ACHN (cell line): ENCODE measurements at places on chromosomes 7 and 10.

DNA sequence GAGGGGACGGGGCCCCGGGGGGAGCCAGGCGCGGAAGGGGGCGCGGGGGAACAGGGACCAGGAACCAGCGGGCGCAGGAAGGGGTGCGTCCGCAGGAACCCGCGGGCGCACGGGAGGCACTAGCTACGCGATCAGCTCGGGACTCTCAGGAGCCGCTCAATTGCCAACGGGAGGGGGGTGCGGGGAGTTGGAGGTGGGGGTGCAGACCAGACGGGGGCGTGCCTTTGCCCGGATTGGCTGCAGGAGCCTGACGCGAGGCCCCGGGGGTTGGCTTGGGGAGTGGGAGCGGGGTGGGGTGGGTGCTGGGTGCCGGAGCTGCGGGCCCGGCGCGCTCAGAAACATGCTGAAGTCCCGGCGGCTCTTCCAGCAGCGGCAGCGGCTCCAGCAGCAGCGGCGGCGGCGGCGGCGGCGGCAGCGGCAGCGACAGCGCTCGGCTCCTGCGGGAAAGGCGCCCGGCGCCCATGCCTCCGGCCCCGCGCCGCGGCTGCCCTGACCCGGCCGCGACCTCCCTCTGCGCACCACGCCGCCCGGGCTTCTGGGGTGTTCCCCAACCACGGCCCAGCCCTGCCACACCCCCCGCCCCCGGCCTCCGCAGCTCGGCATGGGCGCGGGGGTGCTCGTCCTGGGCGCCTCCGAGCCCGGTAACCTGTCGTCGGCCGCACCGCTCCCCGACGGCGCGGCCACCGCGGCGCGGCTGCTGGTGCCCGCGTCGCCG is at the start of gene ADRB1:
Gene ADRB1, plus strand, starts transcription at position 335 of the 715 bp plus-strand sequence. Its CDS starts 267 bp downstream, at position 602.
- peak; percentile 88 for DNase-seq

DNA sequence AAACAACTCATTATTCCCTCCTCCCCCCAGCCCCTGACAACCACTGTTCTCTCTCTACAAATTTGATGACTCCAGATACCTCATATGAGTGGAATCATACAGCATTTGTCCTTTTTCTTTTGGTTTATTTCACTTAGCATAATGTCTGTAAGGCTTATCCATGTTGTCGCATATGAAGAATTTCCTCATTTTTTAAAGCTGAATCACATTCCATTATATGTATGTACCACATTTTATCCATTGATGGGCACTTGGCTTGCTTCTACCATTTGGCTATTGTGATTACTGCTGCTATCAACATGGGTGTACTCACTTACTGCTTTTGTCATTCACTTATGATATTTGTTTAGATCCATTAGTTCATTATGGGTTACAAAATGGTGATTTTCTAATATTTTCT is 112.8 kb downstream of the BUB3 start:
- DNase-seq: no peak

DNA sequence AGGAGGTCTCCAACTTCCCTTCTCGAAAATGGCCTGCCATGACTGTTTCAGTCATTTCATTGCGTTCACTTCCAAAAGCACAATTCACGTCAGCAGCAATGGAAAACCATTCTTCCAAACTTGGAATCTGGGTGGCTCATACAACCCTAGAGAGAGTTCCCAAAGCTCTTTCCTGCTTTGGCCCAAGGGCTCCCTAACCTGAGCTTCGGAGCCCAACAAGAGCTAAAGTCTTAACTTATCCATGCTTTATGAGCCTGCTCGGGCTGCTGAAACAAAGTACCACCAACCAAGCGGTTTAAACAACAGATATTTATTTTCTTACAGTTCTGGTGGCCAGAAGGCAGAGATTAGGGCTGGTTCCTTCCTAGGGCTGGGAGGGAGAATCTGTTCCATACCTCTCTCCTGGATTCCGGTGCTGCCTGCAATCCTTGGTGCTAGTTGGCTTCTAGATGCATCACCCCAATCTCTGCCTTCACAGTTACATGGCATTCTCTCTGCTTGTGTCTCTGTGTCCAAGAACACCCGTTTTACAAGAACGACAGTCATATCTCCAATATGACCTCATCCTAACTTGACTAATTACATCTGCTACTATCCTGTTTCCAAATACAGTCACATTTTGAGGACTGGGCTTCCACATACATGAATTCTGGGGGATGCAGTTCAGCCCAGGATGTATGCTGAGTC is 33.5 kb downstream of the CAMK2B start:
- no peak for DNase-seq

GRCh38 chr10:45375716-45376231 is 1.8 kb downstream of the ALOX5 start:
- no peak for DNase-seq

GRCh38 chr7:131074585-131074984 is 253.1 kb upstream of the MKLN1 start:
- no peak for DNase-seq

GRCh38 chr10:1178506-1178905 is 122.3 kb downstream of the WDR37 start:
- DNase-seq: no peak

- DNase-seq: no peak
Measured at GRCh38 chr10:5041471-5042023, 37.9 kb upstream of the AKR1C2 start.

DNA sequence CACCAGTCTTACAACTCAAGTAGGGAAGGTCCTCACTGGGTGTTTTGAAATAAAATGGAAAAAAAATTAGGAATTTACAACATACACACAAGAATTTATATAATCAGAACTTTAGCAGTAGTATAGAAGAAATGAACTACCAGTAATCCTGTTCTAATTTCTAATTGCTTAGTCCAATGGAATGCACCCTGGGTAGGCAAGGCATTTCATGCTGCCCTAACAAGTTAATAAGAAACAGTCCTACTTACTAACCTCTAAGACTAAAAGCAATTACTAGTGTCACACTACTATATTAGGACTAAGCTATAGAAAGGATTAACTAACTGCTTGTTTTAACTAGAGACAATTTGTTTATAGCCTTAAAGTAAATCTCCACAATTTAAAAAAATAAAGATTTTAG is 158.1 kb downstream of the BTAF1 start:
- no peak for DNase-seq

GRCh38 chr7:43538404-43538771 is 44.5 kb upstream of the STK17A start:
- no peak for DNase-seq

DNA sequence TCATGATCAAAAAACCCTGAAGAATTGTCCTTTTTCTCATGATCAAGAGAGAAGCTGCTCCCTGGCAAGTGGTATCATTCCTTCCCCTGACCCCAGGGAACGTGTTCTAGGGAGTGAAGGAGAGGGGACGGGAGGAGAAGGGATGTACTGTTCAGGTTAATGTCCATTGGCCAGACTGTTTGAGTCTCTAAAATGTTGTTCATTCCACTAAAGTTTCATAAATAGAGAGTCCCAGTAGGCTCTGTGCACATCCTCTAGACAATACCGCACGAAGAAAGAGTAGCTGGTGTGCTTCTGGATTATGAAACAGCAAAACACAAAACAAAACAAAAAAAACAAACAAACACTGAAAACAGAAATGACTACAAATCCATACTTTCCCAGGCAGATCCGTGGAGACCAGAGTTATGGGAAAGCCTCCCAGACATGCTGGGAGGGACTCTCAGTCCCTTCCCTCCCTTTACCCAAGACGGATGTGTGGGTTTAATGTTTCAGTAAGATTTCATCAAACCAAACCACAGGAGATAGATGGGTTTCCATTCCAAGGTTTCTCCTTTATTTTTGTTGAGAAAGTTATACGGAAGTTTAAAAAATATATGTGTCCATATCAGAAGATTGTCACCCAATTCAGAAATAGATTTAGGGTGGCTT is 66.5 kb upstream of the TNS3 start:
- DNase-seq: no peak

DNA sequence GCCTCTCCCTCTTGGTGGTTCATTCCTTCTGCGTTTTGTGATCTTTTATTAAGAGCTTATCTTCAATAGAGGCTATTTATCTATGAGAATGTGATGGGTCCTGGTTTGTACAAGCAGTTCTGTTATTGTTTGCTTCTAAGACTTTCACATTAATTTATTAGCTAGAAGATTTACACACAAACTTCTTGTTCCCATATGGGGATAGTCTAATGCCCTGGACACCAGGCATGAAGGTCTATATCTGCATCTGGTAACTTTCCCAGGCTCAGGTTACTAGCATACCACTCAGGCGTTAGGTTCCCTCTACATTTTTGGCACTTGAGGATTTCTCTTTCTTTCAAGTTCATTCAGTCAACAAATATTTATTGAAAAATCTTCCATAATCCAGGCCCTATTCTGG is 7.7 kb downstream of the XPNPEP1 start:
- no peak for DNase-seq

DNA sequence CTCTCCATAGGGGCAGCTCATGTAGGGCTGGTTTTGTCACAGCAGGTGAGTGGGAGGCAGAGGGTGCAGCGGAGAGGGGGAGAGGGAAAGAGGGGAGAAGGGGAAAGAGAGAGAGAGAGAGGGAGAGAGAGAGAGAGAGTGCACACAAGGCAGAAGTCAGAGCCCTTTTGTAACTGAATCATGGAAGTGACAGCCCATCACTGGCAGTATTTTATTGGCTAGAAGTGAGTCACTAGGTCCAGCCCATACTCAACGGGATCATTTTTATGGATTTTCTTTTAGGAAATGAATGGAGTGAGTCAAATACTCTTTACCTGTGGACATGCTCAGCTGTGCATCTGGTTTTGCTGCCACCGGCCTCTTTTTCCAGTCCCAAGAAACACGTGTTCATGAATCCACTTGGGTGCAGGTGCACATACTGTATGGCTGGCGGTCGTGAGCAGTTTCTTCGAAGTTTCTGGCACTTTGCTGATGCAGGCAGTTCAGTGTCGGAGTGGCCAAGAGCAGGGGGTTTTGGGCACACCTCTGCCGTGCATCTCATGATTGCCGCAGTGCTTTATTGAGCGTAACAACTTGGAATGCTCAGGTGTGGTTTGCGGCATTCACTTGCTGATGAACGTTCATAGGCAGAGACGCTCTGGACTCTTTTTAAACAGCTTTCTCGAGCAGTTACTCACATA is 40.3 kb downstream of the DOCK1 start:
- no peak for DNase-seq

DNA sequence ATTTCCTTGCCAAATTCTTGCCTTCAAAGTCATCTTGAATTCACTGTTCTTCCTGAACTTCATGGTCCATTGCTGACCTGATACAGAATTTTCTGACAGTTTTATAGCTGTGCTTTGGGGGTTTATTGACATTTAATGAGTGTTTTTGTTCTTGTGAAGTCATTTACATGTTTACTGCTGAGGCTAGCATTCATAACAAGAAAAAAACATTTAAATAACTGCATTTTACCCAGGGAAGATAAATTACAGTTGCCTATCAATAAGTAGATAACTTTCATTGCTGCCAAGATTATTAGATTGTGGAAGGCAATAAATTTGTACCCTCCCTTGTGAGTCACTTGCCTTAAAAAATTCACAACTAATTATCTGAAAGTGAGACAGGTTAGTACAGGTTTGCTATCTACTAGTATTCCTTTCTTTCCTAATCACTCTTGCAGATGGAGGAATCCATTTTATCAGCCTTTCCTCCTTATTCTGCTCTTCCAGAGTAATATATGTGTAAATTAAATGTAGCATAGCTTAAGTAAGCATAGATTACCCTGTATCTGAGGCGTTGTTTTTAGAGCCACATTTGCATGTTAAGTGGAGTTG is 178.4 kb downstream of the EXOC4 start:
- DNase-seq: no peak

GRCh38 chr10:75977139-75977538 is 545.7 kb downstream of the LRMDA start:
- DNase-seq: no peak

DNA sequence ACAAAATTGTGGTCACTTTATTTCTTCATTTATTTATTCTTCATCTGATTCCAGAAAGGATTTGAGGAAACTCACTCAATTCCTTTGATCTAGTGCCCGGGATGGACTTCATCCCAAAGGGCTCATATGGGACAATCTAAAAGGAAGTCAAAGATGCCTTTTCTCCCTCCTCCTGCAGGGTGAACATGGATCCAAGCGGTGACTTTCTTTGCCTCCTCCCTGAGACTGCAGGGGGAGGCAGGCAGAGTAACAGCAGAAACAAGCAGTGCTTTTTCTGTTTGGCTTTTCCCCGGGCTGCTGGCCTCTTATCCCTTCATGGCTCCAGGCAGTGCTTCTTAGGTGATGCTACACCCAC is 10.0 kb upstream of the DNMBP start:
- no peak for DNase-seq

GRCh38 chr10:124256151-124256550 is 162.6 kb downstream of the OAT start:
- DNase-seq: no peak

- no peak for DNase-seq
Measured at GRCh38 chr10:5835446-5836095, 22.3 kb upstream of the GDI2 start.

DNA sequence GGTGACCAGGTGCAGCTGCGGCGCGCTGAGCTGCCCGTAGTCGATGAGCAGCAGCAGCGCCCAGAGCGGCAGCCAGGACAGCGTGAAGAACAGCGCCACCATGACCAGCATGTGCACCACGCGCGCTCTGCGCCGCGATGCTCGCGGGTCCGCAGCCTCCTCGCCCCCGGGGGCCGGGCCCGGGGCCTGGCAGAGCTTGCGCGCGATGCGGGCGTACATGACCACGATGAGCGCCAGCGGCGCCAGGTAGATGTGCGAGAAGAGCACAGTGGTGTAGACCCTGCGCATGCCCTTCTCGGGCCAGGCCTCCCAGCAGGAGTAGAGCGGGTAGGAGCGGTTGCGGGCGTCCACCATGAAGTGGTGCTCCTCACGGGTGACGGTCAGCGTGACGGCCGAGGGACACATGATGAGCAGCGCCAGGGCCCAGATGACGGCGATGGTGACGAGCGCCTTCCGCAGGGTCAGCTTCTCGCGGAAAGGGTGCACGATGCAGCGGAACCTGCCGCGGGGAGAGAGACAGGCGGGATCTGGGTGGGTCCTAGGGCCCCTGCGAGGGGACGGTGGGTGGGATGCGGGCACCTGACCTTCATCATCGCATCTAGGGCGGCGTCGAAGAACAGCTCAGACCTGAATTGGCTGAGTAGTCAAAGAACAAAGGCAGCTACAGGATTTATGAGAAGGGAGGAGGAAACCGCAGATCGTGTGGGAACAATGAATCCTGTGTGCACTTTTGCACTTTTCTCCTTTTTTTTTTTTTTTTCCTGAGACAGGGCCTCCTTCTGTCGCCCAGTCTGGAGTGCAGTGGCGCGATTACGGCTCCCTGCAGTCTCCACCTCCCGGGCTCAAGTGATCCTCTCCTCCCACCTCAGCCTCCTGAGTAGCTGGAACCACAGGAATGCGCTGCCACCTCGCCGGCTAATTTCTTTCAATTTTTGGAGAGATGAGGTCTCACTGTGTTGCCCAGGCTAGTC is 22.4 kb upstream of the PPA1 start:
- no peak for DNase-seq

DNA sequence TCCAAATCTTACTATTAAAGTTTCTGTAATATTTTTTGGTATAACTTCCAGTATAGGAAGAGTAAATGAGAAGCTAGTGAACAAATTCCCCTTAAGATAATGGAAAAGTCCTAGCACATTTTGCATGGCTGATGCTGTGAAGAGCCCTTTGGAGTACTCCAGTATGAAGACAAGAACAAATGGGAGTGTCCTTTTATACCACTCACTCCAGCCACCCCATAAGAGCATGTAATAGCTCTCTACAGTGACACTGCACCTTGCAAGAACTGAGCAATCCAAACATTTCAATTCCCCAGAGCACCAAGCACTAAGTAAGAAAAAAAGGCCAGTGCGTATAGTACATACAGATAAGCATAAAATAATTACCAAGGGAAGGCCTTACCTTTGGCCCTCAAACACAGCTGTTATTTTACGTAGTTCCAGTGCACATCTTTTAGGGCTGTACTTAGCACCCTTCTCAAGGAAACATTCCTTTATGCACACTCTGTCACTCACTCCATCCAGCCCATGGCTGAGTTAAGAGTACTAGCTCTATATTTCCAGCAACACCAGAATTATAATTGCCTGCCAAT is 135.4 kb downstream of the ST7 start:
- DNase-seq: no peak
